NCI-H748 treated with DMSO at 0.1 percent for 48 hours (cell line): ENCODE measurements at places on chromosomes 13 and 19.

DNA sequence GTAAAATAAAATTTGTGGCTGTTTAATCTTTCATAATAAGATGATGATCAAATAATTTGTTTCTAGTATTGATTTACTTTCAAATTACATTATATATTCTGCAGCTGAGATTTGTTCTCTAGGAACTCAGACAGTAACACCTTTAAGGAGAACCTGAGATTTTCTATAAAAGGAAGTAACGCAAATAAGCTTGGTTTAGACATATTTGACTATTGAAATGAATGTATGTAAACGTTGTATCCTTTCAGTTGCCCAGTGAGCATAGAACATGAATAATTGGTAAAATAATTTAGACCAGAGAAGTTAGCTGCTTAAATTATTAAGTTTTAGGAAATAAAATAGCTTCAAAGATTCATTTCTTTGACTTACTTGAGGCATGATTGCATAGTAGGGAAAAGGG lies 3.1 kb downstream of the CDK8 start:
- no peak for DNase-seq

- no peak for DNase-seq
These were observed 256.4 kb upstream of the SOX21 start for GRCh38 chr13:94968757-94969086.

- DNase-seq: no peak
These were observed 4.3 kb downstream of the GDF15 start for GRCh38 chr19:18390065-18390907.

DNA sequence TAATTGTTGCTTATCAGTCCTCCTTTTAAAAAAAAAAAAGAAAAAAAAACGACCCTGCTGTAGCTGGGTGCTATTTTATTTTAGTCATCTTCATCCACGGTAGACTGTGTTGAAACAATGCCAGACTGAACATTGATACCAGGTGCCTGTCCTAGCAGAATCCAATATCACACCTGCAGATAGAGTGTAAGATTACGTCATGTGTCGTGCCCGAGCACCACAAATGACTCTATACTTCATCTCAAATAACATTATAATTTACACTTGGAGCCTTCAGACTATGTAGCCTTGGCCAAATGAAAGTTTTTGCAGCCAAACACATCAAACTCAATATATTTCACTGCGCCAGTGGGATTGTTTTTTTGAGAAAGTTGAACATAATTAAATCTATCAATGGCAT lies 410.6 kb downstream of the FGF9 start:
- peak; percentile 73 for DNase-seq

- no peak for DNase-seq
These were observed 126.1 kb downstream of the KDM4B start for GRCh38 chr19:5094768-5095567.

- DNase-seq: no peak
These were observed 1721.4 kb downstream of the PCDH9 start for GRCh38 chr13:65508745-65509144.

DNA sequence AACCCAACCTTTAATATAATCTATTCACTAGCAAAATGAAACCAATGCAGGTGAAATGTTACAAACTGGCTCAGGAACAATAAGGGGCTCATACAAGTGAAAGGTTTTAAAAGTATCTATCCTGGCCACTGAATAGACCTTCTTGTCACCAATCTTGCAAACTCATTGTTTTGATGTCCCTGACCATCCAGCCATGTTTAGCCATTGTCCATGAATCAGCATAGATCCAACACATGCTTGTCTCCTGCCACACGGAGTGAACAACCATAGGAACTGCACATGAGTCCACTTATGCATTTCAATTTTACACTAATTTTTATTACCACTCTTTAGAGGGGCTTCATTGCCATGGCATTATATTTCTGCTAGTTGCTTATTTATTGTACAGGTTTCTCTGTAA lies 331.4 kb downstream of the GPC5 start:
- DNase-seq: no peak

GRCh38 chr13:106810069-106810468 lies 242.1 kb upstream of the ARGLU1 start:
- no peak for DNase-seq

GRCh38 chr13:24290280-24290932 lies 19.0 kb upstream of the C1QTNF9 start:
- DNase-seq: no peak

DNA sequence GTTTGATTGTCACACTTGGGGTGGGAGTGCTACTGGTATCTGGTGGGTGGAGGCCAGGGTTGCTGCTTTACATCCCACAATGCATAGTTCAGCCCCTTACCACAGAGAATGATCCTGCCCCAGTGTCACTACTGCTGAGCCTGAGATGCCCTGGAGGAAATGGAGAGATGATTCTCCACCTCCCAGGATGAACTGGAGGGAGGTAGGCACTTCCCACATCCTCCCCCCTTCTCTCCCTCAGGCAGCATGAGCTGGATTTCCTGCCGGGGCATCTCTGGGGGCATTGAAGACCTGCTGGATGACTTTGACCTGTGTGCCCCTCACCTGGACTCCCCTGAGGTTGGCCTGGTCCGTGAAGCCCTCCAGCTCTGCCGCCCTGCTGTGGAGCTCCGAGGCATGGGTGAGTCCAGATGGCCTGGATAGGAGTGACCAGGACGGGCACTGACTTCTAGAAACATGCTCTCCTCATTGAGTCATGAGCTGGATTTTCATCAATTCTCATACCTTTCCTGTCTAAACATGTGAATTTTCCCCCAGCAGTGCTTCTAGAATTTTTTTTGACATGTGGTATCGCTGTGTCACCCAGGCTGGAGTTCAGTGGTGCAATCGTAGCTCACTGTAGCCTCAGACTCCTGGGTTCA lies 45.3 kb downstream of the NWD1 start:
- DNase-seq: no peak

GRCh38 chr13:29532821-29533220 lies 62.7 kb downstream of the SLC7A1 start:
- no peak for DNase-seq

- no peak for DNase-seq
These were observed 4.8 kb upstream of the SMG9 start for GRCh38 chr19:43759515-43759914.

DNA sequence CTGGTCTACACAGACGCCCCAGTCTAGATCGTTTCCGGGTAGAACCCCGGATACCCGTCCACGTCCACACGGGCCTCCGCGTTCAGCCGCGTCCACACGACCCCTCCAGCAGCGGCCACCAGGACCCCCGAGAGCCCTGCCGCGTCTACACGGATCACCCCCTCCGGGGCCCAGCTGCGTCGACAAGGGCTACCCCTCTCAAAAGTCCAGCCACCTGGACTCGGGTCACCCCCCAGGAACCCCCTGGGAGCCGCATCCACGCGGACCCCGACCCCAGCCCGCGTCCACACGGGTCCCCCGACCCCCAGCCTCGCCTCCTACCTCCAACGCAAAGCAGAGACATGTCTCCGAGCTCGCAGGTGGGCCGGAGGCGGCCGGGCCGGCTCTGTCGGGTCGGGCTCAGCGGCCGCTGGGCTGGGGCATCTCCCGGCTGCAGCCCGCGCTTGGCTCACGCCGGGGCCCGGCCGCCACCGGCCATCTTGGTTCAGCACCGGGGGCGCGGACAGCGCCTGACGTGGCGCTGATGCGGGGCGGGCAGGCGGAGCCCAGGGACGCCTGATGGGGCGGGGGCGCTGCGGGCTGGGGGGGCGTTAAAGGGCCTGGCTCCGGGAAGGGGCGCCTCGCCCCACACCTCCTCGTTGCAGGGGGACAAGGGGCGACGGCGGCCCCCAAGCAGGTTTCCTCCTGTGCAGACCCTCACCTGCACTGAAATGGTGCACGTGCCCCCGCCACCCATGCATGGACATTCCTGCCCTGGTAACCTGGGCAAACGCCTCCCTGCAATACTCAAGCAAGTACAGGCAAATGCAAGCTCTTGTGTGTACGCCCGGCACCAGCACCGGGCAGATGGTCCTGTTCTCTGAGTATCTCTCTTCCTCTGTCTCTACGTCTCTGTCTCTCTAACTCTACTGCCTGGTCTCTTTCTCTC lies at the start of gene UNC13A:
UNC13A (minus strand) TSS at position 498 of the 928 bp plus-strand sequence; CDS start at position 343, 155 bp downstream.
- peak; percentile 1 for DNase-seq

DNA sequence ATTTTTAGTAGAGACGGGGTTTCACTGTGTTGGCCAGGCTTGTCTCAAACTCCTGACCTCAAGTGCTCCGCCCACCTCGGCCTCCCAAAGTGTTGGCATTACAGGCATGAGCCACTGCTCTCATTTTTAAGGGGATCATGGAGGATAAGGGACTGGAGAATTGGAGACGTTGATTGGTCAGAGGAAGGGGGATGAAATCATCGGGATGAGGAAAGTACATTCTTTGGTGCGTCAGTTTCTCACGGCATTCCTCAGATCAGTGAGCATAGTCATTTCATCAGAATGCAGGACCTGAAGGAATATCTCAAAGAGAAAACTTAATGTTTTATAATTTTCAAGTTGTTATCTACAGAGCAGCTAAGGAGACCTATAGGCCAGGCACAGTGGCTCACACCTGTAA lies 14.0 kb downstream of the ZNF114 start:
- no peak for DNase-seq

- no peak for DNase-seq
These were observed 16.5 kb downstream of the RXFP2 start for GRCh38 chr13:31755803-31756212.

DNA sequence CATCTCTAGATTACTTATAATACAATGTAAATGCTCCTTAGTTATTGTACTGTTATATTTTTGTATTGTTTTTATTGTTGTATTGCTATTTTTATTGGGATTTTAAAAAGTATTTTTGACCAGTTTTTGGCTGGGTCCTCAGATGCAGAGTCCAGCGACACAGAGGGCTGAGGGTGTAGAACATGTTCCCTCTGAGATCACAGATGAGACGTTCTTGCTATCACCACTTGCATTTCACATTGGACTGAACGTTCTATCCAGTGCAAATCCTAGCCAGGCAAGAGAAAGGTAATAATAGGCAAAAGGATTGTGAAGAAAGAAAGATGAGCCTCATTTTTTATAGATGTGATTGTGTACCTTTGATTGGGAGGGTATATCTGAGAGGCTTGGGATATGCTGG lies 15.0 kb downstream of the ZSCAN5A start:
- DNase-seq: no peak

- peak; percentile 66 for DNase-seq
These were observed 4.5 kb downstream of the BCL3 start for GRCh38 chr19:44752816-44753625.

DNA sequence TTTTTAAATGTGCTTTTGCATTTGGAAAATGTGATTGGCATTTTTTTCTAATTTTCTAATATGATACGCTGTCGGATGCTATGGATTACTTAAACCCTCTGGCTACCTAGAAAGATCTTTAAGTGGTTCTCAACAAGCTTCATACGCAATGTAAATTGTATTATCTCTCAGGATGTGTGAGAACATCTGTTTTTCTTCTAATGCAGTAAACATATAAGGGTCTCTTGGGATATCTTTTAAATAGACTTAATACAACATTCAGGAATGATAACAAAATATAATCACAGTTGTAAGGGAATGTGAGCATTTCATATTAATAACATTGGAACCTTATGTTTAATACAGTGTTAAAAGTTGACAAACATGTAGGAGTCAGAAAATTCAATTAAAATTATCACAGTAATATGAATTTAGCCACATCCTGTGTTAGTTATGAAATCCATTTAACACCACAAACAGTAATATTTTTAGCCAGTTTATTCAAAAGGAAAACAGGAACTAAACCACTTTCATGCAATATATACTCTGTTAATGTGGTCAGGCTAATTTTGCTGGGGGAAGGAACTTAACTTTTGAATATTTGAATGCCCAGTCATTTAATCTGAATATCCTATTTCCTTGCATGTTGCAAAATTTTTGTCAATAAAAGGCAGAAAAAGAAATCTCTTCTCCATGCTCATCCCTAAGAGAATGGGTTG lies 15.0 kb upstream of the ALOX5AP start:
- no peak for DNase-seq

DNA sequence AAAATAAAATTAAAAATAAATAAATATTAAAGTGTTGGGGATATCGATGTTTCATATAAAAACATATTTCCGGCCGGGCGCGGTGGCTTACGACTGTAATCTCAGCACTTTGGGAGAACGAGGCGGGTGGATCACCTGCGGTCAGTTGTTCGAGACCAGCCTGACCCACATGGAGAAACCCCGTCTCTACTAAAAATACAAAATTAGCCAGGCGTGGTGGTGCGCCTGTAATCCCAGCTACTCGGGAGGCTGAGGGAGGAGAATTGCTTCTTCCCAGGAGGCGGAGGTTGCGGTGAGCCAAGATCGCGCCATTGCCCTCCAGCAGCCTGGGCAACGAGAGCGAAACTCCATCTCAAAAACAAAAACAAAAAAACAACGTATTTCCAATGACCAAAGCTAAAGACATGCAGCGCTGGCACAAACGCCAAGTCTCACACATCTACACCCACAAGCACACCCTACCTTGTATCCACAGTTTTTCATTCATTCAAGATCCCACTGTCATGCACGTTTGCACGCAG lies 907 bp downstream of the ZNF569 start:
- DNase-seq: no peak

- no peak for DNase-seq
These were observed 63.9 kb upstream of the DOCK9 start for GRCh38 chr13:99041788-99042187.

- no peak for DNase-seq
These were observed 67.3 kb downstream of the DOCK9 start for GRCh38 chr13:98910501-98910951.

DNA sequence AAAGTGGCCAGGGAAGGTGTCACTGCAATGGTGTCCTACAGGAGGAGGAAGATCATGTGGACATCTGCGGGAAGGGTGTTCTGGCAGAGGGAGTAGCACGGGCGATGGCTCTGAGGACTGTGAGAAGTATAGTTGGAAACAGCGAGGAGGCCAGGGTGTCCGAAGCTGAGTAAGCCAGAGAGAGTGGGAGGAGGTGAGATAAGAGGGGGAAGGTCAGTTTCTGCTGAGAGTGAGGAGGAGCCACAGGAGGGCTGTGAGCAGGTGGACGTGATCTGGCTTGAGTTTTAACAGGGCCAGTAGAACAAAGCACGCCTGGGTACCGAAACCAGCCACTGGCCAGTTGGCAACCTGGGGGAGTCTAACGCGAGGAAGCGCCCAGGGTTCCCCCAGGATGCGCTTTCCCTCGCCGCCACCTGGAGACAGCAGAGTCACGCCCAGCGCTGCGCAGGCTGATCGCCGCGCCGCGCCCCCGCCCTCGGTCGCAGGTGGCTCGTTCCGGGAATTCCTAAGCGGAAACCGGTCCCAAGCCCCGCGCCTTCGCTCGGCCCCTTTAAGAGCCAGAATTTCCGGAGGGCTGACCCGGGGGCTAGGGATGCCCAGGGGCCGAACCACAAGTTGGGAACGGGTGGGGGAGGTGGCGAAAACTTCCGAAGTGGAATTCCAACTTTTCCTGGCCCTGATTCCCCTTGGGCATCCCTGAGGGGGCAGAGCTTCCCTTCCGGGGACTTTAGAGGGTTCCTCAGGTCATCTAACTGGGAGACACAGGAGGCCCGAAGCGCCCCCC lies 1.1 kb upstream of the LSR start:
- DNase-seq: peak; percentile 90
